ENCODE measurements at places on chromosomes 5 and 9. TPM values are rescaled to one million over a fixed set of nuclear protein-coding genes. Genes with fewer than 3 reads are reported as not detected.

VCAN gene
- 206 TPM for total RNA-seq

DMRT3 gene
- total RNA-seq = not detected

CCDC192 gene
- total RNA-seq = 2.0 TPM

STK32A gene
- total RNA-seq = 0.47 TPM

PCDHGC5 gene
- 0.58 TPM for total RNA-seq

DMGDH gene
- total RNA-seq = 0.93 TPM

C5orf52 gene
- not detected for total RNA-seq

PLPPR1 gene
- not detected for total RNA-seq

ENTPD8 gene
- total RNA-seq = not detected

RNF224 gene
- total RNA-seq = not detected

NUTM2F gene
- total RNA-seq = not detected

TPM2 gene
- 655 TPM for total RNA-seq

DTWD2 gene
- 2.2 TPM for total RNA-seq

SLC22A4 gene
- 1.5 TPM for total RNA-seq

IFNE gene
- 0.12 TPM for total RNA-seq

BHMT2 gene
- total RNA-seq = 1.9 TPM

RXFP3 gene
- not detected for total RNA-seq

ANKRD31 gene
- 0.09 TPM for total RNA-seq

TAS2R1 gene
- not detected for total RNA-seq

TAF11L5 gene
- not detected for total RNA-seq

Data from pericardium fibroblast (primary cell).